Astrocyte of the cerebellum (primary cell): ENCODE measurements at places on chromosomes 12 and 14.

GRCh38 chr14:89379006-89379405 lies 38.0 kb downstream of the FOXN3 start:
- DNase-seq = no peak

- no peak for DNase-seq
These were observed 44.4 kb upstream of the CHPT1 start for GRCh38 chr12:101653030-101653429.

DNA sequence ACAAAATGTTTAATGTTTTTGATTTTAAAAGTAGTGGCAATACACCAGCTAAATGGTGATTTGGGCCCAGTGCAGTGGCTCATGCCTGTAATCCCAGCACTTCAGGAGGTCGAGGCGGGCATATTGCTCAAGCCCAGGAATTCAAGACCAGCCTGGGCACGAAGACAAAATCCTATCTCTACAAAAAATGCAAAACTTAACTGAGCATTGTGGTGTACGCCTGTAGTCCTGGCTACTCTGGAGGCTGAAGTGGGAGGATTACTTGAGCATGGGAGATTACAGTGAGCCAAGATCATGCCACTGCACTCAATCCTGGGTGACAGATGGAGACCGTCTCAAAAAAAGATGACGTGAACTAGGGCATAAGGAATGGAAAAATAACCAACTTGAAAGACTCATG lies 4.7 kb downstream of the RPL36AL start:
- DNase-seq = no peak

DNA sequence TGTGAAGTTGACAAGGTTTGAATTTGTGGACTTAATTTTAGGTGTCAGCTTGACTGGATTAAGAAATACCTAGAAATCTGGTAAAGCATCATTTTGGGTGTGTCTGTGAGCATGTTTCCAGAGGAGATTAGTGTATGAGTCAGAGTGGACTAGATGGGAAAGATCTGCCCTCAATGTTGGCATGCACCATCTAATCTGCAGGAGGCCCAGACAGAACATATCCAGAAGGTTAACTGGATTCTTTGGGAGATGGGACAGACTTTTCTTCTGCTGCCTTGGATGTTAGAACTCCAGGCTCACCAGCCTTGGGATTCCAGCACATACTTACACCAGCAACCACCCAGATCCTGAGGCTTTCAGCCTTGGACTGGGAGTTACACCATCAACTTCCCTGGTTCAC lies 14.1 kb downstream of the SGPP1 start:
- DNase-seq = peak; percentile 20

DNA sequence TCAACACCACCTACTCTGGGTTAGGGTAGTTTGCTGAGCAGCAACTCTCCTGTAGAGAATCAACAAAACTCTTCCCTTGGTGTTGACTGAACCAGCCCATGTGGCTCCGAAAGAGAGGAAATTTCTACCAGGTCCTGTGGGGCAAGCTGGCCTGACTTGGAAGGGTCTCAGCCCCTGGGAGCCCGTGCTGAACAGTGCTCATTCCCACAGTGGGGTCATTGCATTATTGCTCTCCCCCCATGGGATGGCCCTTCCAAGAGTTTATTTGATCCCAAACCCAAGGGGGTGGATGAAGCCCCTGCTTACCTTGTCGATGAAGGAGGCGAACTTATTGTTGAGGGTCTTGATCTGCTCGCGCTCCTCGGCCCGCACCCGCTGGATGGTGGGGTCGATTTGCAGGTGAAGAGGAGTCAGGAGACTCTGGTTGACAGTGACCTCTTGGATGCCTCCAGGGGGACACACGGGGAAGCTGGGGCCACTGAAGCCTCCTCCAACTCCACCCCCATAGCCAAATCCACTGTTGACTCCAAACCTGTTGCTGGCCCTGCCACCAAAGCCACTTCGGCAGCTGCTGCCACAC lies 580 bp downstream of the KRT75 start:
- no peak for DNase-seq

DNA sequence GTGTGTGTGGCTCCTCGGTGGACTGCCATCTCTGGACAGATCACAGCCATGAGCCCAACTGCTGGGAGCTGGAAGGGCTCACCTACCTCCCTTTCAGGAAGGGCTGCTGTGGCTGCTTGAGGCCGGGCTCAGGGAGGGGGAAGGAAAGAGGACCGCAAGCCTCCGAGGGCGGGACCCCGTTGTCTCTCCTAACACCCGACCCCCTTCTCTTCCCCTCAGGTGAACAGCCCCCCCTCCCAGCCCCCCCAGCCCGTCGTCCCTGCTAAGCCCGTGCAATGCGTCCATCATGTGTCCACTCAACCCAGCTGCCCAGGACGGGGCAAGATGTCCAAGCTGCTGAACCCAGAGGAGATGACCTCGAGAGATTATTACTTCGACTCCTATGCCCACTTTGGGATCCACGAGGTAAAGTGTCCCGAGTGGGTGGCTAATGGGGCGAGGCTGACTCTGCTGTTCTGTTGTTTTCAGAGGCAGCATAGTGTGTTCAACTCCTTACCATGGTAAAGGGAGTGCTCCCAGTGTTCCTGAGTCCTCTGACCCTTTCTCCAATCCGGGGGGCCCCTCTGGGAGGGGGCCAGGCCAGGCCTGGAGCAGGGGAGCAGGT lies 49.5 kb downstream of the PRMT8 start:
- DNase-seq = no peak

DNA sequence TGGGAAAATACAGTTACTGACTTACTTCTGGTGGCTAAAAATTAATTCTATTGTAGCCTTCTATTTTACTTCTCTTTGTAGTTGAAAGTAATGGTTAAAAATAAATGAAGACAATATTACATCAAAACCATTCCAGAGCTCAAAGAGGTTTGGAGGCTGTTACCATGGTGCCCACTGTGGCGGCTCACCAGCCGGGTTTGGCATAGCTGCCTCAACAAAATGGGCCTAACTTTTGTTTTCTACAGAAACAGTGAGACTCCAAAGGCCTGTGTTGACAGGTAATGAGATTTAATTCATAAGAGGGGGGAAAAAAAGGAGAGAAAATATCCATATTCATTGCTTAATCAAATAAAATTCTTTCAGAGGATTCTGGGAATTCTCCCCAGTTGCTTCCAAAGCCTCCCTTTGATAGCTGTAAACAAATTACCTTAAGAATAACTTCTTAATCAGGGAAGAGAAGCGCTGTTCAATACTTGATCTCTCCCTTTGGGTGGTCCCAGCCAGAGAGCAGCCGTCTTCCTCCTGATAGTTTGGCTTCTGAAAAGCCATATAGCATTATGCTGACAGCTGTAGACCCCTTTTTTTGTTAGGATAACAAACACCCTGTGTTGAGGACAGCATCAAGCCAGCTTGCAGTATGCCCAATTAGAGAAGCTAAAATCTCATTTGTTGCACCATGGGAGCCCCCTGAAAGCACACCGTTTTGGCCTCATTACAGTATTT lies 266.8 kb downstream of the NEDD1 start:
- DNase-seq = no peak

DNA sequence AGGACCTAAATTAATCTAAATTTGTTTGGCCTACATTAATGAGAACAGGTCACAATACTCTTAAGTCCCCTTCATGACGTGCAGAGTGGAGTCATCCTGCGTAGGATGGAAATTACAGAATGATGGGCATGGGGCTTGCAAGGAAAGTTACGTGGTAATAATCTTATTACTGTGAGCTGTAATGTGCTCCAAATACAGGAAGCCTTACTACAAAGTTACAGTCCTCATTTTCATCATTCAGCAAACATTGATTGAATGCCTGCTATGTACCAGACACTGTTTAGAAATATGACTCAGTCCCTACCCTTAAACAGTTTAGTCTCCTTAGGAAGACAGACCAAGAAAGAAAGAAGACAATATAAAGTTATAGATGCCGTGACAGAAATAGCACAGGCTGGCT lies 9.4 kb downstream of the HIGD1C start:
- no peak for DNase-seq

DNA sequence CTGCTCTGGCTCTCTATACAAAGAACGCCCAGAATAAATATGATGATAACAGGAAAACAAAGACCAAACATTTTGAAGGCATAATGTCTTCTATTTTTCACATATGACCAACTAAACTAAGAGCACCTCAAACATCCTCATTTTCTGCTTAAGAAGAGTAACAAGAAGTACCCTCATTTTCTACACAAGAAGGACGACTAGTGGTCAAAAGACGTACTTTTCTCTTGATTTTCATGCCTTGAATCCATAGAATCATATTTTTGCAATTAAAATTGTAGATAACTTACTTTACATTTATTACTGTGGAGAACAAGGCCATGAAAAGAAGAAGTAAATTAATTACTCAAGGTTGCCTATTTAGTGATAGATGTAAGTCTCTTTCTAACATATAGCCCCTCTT lies 358.6 kb downstream of the DUSP6 start:
- peak; percentile 56 for DNase-seq

DNA sequence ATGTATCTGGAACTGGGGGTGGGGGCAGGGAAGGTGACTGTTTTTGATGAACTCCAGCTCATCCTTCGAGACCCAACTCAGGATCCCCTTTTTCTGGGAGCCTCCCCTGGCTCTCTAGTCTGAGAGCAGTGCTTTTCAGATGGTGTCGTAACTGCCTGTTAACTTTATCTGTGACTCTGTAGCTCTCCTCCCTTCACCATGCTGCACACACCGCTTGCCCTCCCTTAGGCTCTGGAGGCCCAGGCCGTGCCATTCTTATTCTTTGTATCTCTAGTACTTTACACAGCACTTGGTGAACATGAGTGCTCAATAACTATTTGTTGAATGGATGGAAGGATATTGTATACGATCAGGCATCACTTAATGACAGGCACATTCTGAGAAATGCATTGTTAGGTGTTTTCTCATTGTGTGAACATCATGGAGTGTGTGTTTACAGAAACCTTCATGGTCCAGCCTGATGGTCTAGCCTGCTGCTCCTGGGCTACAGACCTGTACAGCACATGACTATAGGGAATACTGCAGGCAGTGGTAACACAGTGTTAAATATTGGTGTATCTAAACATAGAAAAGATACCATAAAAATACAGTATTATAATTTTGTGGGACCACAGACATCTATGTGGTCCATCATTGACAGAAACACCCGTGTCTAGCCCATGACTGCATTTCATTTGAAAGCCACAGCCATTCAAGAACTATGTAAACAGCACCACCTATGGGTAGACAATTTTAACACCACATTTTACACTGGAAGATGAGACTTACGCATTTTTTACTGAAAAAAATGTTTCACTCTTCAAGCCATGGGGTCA lies 91.8 kb downstream of the EML1 start:
- peak; percentile 64 for DNase-seq

GRCh38 chr12:111759271-111759670 lies 7.5 kb upstream of the ALDH2 start:
- no peak for DNase-seq

DNA sequence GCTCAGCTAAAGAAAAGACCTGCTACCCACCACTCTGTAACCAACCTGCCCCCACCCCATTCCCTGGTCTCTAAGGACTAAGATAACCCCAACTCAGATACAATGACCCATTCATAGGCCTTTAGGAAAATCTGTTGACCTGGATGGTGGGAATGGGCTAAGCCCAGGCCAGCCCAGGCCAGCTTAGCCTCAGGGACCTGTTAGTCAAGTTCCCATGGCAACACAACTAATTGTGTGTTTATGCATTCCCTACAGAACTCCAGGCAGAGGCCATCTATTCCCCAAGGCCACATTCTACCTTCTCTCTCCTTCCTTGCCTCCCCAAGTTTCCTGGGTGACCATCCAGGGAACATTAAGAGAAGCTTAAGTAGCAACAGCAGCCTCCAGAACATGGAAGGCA lies 16.1 kb upstream of the KRT8 start:
- DNase-seq = no peak

DNA sequence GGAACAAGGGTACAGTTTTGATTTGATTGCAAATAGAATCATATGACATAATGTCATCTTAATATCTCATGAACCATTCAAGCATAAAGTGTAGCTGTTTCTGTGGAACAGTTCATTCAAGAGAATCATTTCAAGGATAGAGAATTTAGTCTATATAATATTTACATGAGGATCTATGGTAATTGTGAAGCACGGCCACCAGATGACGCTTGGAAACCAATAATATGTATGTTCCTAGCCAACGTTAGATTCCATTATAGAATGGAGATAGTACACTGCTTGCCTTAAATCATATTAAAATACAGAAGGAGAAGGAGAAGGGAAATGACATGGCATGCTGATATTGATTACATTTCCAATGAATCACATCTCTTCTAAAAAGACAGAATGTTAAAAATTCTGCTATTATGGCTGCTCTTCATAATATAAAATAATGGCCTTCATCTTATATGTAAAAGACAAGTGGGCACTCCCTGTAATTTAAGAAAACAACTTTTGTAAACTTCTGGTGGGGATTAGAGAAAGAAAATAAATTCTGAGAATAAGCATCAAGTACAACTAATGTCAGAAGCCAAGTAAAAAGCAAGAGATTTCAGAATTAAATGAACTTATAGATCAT lies 351.0 kb downstream of the NAV3 start:
- peak; percentile 38 for DNase-seq

- DNase-seq = peak; percentile 15
These were observed 56.7 kb downstream of the DGLUCY start for GRCh38 chr14:91170504-91171121.

- no peak for DNase-seq
These were observed 17.5 kb downstream of the ZNF664 start for GRCh38 chr12:123990511-123990910.
